Endodermal cell (in vitro differentiated cells): ENCODE measurements at places on chromosomes 4 and X. TPM values are rescaled to one million over a fixed set of nuclear protein-coding genes. Genes with fewer than 3 reads are reported as not detected.

CHIC1 gene
- 7.4 to 9.1 TPM (median 8.2 TPM) in 3 replicates for total RNA-seq

OCIAD2 gene
- 67.3 to 94.8 TPM (median 73.9 TPM) in 3 replicates for total RNA-seq

SORBS2 gene
- 7.0 and 7.9 TPM in 2 replicates for total RNA-seq

GRCh38 chrX:150548251-150548650 lies 20.2 kb upstream of the MTM1 start:
- no peak overlapping the region for H3K4me3 ChIP-seq
- H3K27me3 ChIP-seq: peaks cover 10% of the 10 kb centered on the region
- H3K4me1 ChIP-seq: no peaks in the 10 kb centered on the region

GRCh38 chr4:146333187-146333894 lies 119.0 kb downstream of the REELD1 start:
- no peaks in the 10 kb centered on the region for H3K36me3 ChIP-seq
- no peaks in the 10 kb centered on the region for H3K4me1 ChIP-seq
- no peak for DNase-seq
- H3K27ac ChIP-seq: no peak overlapping the region
- no peak overlapping the region for H3K4me3 ChIP-seq

DNA sequence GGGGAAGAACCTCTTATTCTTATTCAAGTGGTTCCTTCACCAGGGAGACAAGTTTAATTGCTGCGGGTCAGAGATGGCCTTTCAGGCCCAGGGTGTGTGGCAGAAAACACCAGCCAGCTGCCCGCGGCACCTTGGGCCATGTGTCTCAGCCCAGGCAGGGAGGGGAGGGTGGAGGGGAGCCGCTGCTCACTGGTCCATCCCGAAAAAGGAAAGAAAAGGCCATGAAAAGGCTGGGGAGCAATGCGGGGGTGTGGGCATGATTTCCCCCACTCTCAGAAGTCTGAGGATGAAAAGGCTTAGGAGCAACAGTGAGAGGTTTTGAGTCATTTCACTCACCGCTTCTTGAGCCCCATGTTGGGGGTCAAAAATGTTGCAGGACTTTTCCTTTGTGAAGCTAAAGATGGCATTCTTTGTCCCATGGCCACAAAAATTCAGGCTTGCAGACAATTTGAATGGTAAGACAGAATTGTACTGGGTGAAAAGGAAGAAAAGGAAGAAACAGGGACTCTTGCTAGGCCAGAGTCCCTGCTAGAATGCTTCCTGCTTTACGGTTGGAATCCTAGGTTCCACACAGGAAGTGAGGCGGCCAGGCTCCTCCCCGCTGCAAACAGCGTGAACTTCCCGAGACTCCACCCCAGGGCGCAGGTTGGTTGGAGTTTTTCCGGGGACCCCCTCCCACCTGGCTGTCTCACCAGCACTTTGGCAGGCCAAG lies 17.4 kb upstream of the FAM47E start:
- no peak overlapping the region for H3K4me3 ChIP-seq
- no peaks in the 10 kb centered on the region for H3K36me3 ChIP-seq
- H3K4me1 ChIP-seq: no peaks in the 10 kb centered on the region
- no peaks in the 10 kb centered on the region for H3K27me3 ChIP-seq
